Transverse colon (tissue), 4 donors: ENCODE measurements at places on chromosomes 5 and 9. TPM values are rescaled to one million over a fixed set of nuclear protein-coding genes. Genes with fewer than 3 reads are reported as not detected.

GRCh38 chr5:3033033-3033755 is 281.7 kb upstream of the IRX2 start:
- no peak overlapping the region for H3K27ac ChIP-seq
- DNase-seq, result no peak
- H3K36me3 ChIP-seq, result no peaks in the 10 kb centered on the region
- H3K27me3 ChIP-seq, result no peaks in the 10 kb centered on the region

The DNAI1 gene
- not detected for total RNA-seq

DNA sequence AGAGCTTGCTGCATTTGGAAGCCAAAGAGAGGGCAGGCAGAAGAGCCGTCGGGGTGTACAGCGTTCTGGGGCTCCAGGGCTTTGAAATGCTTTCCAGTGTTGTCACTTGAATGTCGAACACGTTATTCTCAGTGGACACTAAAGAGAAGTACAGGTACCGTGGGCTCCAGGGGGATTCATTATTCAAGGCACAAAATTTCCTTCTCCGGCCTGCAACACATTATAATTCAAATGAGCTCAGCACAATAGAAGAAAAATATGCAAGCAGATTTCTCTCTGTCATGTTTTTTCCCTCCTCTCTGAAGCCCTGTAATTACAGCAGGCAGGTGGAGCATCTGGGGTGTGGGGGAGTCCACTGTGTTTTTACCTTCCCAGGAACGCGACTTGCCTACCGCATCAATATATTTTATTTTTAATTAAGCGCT is 293.1 kb downstream of the ZSWIM6 start:
- H3K36me3 ChIP-seq, result no peaks in the 10 kb centered on the region
- H3K27me3 ChIP-seq, result no peaks in the 10 kb centered on the region
- H3K4me1 ChIP-seq, result peaks cover 24% of the 10 kb centered on the region

GRCh38 chr9:137606734-137607138 is 1.2 kb downstream of the ARRDC1 start:
- peaks cover 36% of the 10 kb centered on the region for H3K4me1 ChIP-seq
- H3K36me3 ChIP-seq, result no peaks in the 10 kb centered on the region
- peak overlapping the region; percentile 93 for H3K27ac ChIP-seq
